ENCODE measurements at places on chromosomes 2 and 18.
A peak's percentile ranks its signal among the peaks of the same experiment; 100 is the strongest.

- peak; percentile 62 for DNase-seq
These were observed 19.2 kb downstream of the E2F6 start for GRCh38 chr2:11446733-11447248.

DNA sequence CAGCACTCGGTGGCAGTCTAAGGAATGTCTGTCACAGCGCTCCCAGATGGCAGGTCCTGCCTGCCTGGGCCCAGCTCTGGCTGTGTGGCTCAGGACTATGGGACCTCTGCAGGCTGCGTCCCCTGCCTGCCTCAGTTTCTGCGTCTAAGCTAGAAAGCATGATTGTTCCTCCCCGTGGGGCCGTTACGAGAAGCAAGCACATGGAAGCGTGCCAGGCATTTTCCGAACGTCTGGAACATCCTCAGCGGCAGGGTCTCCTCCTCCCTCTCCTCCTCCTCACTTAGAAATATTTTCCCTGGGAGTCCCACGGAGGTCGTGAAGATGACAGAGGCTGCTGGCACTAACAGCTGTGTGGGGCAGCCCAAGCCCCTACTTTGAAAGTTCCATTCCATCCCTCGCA is 43.3 kb downstream of the LRRFIP1 start:
- DNase-seq = no peak

- no peak for DNase-seq
These were observed 15.3 kb downstream of the DNMT3A start for GRCh38 chr2:25326326-25327013.

DNA sequence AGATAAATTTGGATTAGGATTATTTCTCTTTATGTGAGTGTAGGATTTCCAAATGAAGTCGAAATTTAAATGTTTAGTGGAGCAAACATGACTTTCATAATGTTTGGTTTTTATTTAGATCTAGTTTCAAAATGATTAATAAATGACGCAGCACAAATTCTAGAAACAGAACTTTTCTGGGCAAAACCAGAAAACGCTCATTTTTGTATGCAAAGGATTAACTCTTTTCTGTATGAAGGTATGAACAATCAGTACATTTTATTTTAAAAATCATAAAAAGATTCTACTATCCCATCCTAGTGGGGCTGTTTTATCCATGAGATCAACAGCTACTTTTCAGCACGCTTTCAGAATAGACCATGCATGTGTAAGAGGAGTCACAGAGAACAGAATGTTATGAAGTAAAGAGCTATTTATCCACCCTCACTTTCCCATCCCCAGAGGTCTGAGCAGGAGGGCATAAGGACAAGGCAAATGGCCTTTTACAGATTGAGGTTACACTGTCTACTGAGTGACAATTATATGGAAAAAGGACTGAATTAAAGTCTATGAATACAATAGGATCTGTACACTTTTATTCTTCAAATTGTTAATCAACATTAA is 270.8 kb downstream of the ZEB2 start:
- DNase-seq = no peak

DNA sequence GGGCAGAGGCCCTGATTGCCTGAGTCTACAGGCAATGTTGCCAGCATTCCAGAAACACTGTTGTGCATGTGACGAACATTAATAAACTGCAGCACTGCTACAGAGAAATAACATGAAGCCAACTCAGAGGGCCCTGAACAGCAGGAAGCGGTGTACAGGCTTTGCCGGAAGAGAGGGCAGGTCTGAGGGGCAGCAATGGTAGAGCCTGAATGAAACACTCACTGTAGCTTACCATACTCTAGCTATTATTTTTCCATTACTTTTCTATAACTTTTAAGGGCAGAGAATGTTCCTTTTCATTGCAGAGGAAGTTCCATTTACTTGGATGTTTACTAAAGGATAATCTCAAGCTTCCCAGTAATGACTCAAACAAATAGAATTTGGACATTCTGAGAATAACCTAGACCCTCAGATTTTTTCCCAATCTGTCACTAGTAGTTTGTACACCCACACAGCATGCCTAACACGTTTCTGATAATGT is 150.4 kb downstream of the MTX2 start:
- DNase-seq = no peak

DNA sequence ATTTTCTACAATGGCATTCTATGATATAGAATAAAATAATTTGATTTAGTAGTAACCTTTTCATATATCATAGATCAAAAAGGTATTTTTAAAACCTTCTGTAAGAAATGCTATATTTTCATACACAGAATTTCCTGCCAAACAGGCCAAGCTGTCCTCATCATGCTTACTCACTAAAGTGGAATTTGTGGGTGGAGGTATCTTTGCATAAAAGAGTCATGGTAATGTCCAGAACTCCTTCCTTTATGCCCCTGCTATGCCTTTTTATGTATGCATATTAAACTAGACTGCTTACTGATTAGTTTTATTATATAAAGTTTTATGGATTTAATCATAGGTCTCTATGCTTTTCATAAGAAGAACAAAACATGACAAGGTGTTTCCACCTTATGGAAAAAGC is 27.5 kb upstream of the MARCHF7 start:
- DNase-seq = no peak

- no peak for DNase-seq
These were observed 6.0 kb downstream of the EPAS1 start for GRCh38 chr2:46303233-46303632.

DNA sequence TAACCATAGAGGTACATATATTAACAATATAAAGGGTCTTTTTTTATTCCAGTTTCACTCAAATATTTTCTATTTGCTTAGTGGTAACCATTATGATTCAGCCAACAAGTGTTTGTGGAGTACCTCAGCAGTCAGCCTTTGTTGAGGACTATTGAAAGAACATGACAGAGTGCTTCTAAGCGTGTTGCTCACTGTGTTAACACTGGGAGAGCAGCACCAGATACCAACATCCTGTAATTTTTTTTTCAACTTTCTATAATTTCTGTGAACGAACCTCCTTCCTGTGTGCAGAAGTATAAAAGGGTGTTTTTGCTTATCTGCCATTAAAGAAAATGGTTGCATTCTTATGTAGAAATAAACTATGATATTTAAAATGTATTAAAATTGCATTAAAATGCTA is 239.0 kb downstream of the PHLPP1 start:
- DNase-seq = no peak

GRCh38 chr2:18299423-18300212 is 260.8 kb downstream of the RDH14 start:
- DNase-seq = peak; percentile 27

GRCh38 chr2:175755656-175756386 is 246.2 kb downstream of the LNPK start:
- no peak for DNase-seq

DNA sequence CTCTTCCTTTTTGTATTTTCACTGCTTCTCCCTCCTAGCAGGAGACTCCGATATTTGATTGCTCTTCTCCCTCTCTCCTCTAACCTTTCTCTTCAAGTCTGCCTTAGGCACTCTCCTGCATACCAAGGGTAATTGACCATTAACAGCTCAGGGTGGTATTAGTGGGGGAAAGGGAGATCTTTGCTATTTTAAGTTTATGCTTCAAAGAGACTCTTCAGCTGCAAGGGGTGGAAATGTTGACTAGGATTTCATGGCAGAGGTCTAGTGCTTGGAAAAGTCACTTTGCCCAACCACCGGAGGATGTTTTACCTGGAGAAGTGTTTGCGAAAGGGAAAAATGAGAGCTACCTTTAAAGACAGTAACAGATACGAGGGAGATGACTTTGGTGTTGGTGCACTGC is 453.7 kb downstream of the SLC4A3 start:
- no peak for DNase-seq

DNA sequence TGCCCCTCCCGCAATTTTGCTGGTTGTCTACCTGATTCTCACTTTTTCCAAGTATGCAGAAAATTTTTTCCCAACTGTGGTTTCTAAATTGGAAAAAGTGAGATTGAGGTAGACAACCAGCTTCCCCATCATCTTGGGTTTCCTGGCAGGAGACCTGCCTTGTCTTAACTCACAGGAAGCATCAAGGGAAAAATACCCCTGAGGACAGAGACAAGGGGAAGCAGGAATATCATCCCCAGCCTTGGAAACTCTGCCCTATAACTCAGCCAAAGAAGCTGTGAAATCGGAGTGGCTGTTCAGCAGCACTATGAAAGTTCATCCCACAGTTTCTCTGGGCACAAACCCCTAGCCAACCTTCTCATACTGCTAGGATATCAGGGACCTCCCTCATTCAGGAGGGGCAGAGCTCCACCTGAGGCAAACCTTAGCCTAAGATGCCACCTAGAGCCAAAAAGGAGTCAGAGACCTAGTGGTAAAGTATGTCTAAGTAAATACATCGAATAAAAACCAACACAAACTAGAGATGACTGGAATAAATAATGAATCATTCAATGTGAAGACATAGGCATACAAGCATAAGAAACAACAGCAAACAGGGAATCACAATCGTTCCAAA is 68.2 kb downstream of the ZSWIM2 start:
- no peak for DNase-seq

GRCh38 chr2:233410196-233410760 is 56.0 kb downstream of the DGKD start:
- DNase-seq = no peak

GRCh38 chr2:150402953-150403352 is 84.5 kb downstream of the RND3 start:
- no peak for DNase-seq

DNA sequence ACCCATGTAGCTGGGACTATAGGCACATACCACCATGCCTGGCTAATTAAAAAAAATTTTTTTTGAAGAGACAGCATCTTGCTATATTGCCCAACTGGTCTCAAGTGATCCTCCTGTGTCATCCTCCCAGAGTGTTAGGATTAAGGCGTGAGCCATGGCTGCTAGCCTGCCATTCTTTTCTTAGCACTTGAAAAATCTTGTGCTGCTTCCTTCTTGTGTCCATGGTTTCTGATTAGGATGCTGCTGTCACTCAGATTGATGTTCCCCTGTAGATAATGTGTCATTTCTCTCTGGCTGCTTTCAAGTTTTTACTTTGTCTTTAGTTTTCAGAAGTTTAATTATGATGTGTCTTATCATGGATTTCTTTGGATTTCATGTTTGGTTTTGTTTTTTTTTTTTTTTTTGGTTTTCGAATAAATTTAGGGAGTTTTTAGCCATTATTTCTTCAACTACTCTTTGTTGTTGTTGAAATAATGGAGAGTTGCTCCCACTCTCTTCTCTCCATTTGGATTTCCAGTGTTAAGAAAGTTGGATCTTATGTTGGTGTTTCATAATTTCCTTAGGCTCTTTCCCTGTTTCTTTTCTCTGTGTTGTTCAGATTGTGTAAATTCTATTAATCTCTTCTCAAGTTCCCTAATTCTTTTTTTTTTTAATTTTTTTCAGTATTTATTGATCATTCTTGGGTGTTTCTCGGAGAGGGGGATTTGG is 2.5 kb downstream of the ATP9B start:
- DNase-seq = peak; percentile 15

GRCh38 chr2:16481351-16481750 is 184.3 kb downstream of the CYRIA start:
- no peak for DNase-seq

DNA sequence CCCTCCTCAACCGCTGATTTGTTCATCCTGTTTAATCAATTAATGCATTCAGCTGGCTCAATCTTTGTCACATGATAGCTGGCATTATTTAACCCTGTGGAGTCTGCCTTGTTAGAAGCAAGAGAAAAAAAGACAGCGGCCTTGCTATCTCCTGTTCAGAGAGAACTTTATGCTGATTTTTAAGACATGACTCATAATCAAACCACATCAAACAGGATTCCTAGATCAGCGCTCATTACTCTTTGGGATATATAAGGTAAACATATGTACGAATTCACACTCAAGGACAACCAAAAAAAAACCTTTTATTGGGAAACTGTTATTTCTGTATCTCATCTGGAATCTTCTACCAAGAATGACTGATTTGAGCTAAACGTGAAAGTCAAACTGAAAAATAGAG is 195.1 kb downstream of the C1D start:
- DNase-seq = no peak

GRCh38 chr18:60082790-60083189 is 183.0 kb downstream of the PMAIP1 start:
- no peak for DNase-seq

DNA sequence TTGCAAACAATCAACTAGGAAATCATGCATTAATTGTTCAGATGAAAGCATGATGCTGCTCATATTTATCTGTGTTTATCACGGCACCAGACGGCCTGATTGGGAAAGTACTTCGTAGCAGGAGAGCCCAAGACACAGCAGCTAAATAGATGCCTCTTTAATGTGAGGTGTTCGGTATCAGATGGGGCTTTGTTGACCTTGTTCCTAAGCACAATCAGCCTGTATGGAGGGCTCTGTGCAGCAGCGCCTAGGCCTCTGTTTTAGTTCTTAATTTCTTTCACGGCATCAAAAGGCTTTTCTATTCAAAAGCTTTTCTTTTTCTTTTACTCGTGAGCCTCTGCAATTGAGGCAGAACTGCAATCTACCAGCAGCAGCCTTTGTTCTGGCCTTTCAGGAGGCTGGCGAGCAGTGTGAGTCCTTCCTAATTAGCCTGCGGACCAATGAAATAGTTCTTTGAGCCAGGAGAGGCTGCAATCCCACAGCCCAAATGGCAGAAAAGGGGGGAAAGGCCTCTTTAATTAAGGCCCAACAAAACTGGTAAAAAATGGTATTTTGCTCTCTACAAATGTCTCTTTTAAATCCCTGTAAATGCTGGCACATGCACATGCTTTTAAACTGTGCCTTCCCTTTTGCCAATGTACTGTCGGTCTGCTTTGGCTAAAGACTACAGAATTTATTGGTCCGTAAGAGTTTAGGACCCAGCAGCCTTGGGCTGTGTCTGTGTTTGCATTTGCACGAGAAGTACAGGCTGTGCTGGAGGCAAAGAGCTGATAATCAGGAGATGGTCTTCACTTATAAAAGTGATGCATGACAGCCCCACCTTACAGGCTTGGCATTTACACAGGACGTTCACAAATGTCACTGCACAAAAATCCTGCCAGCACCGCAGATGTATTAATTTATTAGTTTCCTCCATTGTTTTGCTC is 159.6 kb downstream of the RND3 start:
- DNase-seq = no peak

DNA sequence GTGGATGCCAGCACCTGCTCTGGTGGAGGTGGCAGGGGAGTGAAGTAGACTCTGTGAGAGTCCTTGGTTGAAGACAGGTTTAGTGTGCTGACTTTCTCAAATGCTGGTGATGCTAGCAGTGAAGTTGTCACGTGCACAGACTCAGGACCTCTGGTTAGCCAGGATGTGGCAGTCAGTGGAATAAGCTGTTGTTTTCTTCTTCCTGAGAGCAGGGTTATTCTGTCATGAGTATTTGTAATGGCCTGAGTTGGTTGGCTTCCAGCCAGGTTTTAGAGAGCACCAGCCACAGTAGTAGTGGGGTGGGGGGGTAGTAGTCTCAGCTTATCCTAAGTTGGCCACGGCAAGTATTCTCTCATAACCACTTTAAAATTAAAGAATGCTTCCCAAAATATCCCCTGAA is 238.5 kb upstream of the FBXO11 start:
- no peak for DNase-seq

- no peak for DNase-seq
These were observed 56.8 kb downstream of the DPP4 start for GRCh38 chr2:162017233-162017632.

GRCh38 chr2:177295484-177295883 is 31.0 kb upstream of the NFE2L2 start:
- no peak for DNase-seq

Data from NCI-H524 (cell line).